ENCODE measurements at places on chromosomes 2 and 18.

- no peak for DNase-seq
These were observed 201.6 kb downstream of the HDAC4 start for GRCh38 chr2:239199041-239199768.

- DNase-seq, result no peak
These were observed 65.5 kb downstream of the ZNF516 start for GRCh38 chr18:76429262-76430126.

- no peak for DNase-seq
These were observed 414.3 kb downstream of the MEIS1 start for GRCh38 chr2:66849153-66849755.

GRCh38 chr2:160353166-160353565 lies 140.4 kb downstream of the RBMS1 start:
- peak; percentile 45 for DNase-seq

DNA sequence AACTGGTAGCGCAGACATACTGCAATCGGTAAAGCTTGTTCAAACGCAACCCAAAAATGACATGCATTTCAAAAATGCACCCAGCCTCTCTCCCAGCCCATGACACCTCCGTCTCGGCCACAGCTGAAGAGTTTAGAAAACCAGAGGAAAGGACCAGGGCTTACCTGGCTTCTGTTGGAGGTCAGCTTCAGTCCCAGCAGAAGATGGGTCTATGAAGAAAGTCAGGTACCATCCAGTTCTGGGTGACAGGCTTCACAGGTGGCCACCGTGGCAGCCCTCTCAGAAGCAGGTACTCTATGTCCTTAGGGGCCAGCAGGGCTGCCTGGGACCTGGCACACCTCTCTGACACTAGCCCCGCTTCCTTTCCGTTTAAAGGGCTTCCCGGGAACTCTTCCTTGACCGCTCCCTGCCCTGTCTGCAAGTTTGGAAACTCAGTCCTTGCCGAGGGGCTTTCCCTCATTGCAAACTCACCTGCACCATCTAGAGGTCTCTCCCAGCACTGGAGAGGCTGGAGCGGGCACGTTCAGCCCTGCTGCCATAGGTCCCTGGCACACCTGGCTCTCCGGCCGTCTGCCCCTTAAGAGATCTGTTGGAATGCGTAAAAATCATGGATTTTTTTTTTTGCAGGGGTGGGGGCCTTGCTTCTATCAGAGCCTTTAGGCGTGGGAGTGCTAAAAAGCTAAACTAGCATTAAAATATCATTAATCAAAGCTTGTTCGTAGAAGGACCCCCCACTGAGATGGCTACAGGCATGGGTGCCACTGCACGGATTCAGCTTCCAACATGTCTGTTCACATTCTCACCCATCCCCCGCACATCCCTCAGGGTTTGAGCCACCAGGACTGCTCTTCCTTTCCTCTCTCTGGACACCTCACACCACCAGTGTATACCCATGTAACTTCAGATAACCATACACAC lies at the start of gene EDAR:
Gene EDAR, minus strand, starts transcription at position 425 of the 918 bp plus-strand sequence. CDS start 58,206 bp downstream, outside the sequence.
- DNase-seq, result no peak

DNA sequence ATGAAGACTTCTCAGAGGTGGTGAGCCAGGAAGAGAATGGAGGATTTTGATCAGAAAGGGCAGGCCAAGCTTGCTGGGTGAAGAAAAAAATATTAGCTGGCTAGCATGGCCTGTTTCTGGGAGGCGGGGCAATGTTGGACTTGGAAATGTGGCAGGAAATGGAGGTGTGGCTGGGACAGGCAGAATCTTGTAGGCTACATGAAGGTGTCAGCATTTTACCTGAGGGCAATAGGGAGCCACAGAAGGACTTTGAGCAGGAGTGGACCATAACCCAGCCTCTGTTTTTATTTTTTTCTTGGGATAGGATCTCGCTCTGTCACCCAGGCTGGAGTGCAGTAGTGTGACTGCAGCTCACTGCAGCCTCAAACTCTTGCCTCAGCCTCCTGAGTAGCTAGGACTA lies 31.7 kb downstream of the EMX1 start:
- no peak for DNase-seq

DNA sequence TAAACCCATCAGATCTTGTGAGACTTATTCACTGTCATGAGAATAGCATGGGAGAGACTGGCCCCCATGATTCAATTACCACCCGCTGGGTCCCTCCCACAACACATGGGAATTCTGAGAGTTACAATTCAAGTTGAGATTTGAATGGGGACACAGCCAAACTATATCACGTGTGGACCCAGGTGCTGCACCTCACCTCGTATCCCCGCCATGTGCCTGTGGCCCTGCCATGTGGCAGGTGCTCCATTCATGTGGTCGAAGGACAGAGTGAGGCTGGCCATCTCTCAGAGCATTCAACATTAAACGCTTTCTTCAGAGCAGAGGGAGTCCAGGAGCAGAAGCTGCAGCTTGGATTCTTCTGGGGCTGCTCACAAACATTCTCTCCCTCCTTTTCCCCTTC lies 32.3 kb downstream of the MROH2A start:
- no peak for DNase-seq

- DNase-seq, result no peak
These were observed 28.4 kb upstream of the ACVR1C start for GRCh38 chr2:157657101-157657500.

- DNase-seq, result no peak
These were observed 544 bp downstream of the LRATD1 start for GRCh38 chr2:14633061-14633460.

- peak; percentile 37 for DNase-seq
These were observed 19.0 kb downstream of the DYNC1I2 start for GRCh38 chr2:171706152-171706803.

GRCh38 chr2:117956036-117956796 lies 57.7 kb downstream of the CCDC93 start:
- no peak for DNase-seq

GRCh38 chr2:74292751-74293150 lies 50.5 kb downstream of the SLC4A5 start:
- DNase-seq, result no peak

- no peak for DNase-seq
These were observed 61.0 kb downstream of the ERBB4 start for GRCh38 chr2:212477571-212477970.

DNA sequence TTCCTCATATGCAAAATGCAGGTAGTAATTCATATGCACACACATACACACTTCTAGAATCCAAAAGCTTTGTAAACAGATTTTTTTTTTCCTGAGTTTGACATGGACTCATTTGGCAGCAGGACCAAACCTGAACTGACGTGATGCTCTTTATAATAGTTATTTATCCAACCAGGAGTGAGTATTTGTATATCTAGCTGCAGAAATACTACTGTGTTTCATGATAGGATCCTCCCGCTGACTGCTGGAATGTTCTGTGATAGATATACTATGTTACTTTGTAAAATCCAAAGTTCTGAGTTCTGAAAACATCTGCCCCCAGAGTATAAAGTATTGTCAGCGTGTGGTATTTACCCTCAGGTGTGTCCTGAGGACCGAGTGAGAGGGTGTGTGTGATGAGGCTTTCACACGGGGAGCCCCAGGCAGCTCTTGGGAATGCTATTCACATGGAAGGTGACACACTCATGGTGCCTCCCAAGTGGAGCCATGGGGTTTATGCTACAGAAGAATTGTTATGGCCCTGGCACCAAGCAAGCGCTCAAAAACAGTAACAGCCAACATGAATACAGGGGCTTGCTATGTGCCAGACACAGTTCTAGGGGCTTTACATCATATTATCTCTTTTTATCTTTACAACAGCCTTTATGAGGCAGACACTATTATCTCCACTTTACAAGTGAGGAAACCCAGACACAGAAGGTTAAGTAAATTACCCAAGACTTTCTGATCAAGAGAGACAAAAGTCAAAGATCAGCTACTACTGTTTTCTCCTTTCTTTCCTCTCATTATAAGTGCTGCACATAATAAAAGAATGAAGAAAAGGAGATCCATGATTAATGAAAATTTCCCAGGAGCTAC lies 16.7 kb upstream of the TXNDC2 start:
- no peak for DNase-seq

GRCh38 chr2:232539298-232540231 lies at the start of gene CHRNG:
Gene CHRNG, plus strand, starts transcription at chr2:232539692. Its CDS starts 56 bp downstream, at chr2:232539748.
- DNase-seq, result no peak

DNA sequence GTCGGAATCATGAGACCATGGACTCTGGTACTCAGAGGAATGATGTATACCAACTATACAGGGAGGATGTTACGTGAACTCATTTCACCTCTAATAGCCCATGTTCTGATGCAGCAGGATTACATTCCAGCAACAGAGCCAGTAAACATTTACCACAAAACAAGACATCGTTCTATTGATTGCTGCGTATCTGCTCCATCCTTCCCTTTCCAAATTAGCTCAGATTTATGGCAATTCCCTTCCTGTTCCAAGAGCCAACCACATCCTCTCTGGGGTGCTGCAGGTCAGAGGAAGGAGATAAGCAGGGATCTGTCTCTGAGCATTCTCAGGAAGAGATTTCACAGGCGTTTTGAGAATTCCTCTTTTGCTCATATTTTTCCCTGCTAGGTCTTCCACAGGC lies 98.3 kb downstream of the KLF7 start:
- DNase-seq, result no peak

DNA sequence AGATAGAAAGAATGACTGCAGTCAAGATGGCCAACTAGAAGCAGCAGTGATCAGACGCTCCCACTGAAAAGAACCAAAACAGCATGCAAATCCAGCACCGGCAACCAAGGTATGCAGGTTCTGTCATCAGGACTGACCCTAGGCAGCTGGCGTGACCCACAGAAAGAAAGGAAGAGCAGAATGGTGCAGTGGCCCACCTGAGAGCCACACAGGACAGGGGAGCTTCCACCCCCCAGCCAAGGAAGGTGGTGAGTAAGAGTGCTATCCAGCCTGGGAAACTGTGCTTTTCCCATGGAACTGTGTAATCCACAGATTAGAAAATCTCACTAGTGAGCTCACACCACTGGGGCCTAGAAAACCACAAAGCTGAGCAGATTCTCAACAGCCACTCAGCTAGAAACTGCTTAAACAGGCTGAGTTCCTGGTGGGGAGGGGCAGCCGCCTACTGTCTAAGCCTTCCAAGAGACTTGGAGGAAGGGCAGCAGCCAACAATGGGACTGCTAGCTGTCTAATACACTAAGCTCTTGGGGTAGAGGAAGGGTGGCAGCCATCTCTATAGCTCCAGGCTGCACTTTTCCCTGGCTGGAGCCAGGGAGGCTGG lies 127.9 kb downstream of the EVA1A start:
- no peak for DNase-seq

GRCh38 chr18:80175451-80176204 lies 66.6 kb downstream of the ADNP2 start:
- no peak for DNase-seq

GRCh38 chr2:3121601-3122000 lies 256.0 kb downstream of the EIPR1 start:
- DNase-seq, result no peak

DNA sequence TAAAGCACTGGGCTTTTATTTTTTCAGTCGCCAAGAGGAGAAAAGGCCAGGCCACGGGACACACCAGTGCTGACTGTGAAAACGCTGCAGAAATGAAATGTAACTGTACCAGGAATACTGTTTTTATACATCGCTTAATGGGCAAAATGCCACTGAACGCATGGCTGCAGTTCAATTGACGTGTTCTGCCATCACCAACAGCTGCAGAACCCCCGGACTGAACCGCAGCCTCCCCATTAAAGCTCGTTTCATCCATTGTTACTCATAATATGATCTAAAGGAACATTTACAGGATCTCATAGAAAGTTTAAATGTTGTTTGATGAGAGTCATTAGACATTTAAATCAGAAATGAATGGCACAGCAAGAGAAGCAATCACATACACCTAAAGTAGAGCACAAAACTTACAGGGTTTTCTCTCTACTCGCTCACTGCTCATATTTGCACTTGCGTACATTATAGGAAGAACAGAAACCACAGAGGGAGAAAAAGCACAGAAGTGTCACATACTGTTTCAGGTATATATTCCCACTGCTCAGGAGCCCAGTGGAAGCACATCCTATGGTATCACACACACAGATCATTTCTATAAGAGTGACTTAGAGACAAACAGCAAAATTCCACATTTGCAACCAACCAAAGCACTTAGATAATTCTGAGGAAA lies 35.3 kb downstream of the TCF4 start:
- DNase-seq, result no peak

- peak; percentile 31 for DNase-seq
These were observed 19.7 kb upstream of the DCTN1 start for GRCh38 chr2:74399785-74400184.

GRCh38 chr2:107719836-107720235 lies 106.9 kb upstream of the RGPD4 start:
- no peak for DNase-seq

DNA sequence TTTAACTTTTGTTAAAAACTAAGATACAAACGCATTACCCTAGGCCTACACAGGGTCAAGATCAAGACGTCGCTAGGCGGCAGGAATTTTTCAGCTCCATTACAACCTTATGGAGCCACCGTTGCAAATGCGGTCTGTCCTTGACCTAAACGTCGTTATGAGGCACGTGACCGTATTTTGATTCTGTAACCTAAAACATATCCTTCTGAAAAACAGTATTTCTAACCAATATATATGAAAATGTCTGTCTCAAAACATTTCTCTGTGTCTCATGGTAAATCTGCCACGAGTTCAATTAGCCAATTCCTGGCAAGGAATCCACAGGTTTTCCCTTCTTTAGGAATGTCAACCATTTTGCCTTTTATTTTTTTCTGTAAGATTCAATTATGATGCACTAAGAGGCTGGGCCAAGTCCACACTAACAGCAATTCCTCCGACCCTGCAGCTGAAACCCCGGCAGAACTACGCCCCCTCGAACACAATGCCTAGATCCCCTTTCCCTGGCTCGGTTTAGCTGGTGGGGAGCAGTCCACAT lies 1.7 kb downstream of the RTN4 start:
- DNase-seq, result peak; percentile 77

DNA sequence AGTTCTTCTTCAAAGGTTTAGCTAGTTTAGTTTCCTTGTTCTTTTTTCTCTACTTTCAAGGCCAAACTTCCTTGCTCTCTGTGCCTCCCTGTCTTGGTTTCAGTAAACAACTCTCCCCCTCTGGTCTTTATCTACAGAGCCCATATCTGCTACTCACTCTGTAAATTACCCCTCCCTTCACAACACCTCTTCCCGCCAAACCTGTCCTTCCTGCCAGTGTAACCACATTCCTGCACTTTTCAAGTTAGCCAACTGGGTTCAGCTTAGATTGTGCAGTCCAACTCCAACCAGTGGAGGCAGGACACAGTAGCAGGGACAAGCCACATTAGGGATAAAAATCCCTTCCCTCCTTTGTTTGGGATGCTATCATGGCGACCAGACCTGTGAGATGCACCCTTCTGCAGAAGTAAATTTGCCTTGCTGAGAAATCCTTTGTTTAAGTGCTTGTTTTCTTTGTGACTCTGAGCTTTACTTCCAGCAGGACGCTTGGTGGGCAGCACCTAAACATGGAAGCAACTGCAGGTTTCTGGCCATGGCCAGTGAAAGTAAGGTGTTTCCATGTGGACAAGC lies 706.0 kb downstream of the KCNJ3 start:
- no peak for DNase-seq

DNA sequence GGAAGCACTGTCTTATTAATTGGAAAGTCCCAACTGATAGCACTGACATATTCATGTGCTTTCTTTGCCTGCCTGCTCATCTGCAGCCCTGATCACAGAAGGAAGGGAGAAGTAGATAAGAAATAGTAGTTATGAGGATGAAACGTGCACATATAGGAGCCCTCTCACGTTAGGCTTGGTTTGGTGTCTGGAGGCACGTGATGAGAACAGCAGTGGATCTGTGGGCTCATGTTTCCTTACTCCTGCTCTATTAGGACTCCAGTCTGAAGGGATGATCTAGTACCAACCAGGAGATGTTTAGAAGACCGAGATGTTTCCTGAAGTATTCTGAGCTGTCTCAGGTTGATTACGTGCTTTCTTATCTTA lies 84.9 kb downstream of the MAP4K4 start:
- no peak for DNase-seq
